Esophagus squamous epithelium (tissue), 5 donors: ENCODE measurements at places on chromosomes 5 and 9.
A peak's percentile ranks its signal among the peaks of the same experiment; 100 is the strongest.

- no peak for DNase-seq
These were observed 1.3 kb upstream of the SLC44A1 start for GRCh38 chr9:105243015-105243686.

- no peak for DNase-seq
These were observed 19.8 kb upstream of the TXNDC8 start for GRCh38 chr9:110357505-110357904.

DNA sequence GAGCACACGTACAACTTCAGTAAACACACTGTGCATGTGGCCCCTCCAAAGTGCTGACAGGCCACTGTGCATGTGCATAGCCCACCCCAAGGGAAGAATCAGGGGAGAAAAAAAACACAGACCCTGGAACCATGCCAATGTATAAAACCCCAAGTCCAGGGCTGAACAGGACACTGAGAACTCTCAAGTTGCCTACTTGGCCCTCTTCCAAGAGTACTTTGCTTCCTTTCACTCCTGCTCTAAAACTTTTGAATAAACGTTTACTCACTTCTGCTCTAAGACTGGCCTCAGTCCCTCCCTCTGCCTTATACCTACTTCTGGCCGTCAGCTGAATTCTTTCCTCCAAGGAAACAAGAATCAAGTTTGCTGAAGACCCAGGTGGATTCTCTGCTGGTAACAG, 77.7 kb upstream of the NFIB start:
- no peak for DNase-seq

- DNase-seq: no peak
These were observed 30.6 kb upstream of the S1PR3 start for GRCh38 chr9:88960632-88961031.

DNA sequence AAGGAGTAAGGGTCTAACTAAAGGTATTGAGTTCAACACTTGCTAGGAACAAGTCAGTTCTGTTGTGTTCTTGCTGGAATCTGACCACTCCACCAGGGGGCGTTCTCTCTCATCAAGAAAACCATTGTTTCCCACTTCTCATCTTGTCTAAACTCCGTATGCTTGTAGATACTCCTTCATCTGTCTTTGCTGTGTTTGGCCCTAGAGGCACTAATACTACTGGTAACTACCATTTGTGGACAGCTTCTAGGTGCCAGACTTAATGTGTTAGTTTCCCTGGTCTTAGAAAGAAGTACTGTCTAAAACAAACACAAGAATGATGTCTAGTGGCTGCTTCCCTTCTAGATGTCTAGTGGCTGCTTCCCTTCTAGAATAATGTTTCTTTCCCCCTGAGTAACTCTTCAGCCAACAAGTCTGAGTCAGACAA, 18.7 kb upstream of the PTPDC1 start:
- DNase-seq: peak; percentile 5

- DNase-seq: no peak
These were observed 28.6 kb upstream of the IL7R start for GRCh38 chr5:35828082-35828598.

DNA sequence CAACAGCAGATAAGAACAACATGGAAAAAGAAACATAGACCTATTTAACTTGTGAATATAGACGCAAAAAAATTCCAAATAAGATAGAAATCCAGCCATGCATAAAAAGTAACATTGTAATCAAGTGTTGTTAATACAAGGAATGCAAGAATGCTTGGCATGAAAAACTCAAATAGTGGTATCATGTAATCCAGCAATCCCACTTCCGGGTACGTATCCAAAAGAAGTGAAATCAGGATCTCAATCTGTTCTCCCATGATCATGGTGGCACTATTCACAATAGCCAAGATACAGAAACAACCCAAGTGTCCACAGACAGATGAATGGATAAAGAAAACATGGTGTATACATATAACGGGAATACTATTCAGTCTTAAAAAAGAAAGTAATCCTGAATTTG, 437.4 kb downstream of the ARHGEF28 start:
- no peak for DNase-seq

- DNase-seq: no peak
These were observed 1149.0 kb downstream of the EFNA5 start for GRCh38 chr5:106521701-106522100.

GRCh38 chr9:37593883-37594448, 1.6 kb upstream of the TOMM5 start:
- no peak for DNase-seq

DNA sequence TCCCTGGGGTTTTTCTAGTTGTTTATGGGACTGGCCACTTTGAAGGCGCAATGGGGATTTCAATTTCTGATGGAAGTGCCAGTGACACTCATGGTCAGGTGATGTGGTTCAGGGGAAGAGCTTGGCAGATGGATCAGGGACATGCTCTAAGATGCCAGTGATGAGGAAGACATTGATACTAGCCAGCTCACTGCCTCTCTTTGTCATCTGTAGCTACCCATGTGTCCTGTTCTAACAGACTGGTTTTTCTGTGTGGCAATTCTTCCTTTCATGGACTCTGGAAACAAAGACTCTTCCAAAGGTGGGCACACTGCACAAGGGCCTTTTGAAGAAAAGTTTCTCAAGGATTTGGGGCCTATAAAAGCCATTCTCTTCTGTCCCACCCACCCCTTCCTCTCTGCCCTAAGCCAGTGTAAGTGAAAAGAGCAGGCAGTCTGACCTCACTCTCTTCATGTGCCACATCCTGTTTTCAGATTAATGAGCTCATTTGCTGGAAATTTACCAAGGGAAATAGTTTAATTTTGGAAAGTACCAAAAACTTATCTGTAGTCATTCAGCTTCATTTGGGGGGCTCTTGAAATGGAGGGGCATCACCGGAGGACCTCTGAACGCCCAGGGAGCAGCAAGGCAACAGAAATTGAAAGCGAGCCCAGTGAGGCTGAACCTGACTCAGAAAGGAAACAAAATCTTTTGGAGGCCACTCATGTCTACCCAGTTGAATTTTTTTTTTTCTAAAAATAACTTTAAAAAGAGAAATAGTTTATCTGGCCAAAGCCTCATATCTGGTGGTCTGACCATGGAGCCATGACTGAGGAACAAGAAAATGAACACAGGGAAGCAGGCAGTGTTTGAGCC, 4.9 kb upstream of the TRAF1 start:
- DNase-seq: no peak

- no peak for DNase-seq
These were observed 73.3 kb downstream of the INSYN2B start for GRCh38 chr5:169906745-169907649.

DNA sequence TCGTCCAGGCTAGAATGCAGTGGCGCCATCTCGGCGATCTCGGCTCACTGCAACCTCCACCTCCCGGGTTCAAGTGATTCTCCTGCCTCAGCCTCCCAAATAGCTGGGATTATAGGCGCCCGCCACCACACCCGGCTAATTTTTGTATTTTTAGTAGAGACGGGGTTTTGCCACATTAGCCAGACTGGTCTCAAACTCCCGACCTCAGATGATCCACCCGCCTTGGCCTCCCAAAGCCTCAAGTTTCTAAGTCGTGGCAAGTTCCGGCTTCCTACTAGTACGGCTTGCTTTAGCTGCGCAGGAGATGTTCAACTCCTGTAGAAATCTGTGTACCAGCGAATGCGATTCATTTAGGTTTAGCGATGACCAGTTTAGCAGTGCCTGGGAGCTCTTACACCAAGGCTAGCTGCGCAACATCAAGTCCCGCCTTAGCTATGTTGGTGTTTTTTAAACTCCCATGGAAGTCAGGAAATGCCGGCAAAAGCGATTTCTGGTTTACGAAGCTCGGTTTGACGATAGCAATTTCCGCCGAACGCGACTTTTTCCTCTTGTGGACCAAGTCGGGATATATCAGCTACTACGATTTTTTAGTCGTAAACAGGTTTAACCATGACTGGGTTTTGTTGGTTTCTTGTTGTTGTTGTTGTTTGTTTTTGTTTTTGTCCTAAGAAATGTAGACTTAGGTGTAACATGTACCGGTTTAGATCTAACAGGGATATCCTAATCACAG, 46.4 kb downstream of the ANXA2R start:
- peak; percentile 8 for DNase-seq

DNA sequence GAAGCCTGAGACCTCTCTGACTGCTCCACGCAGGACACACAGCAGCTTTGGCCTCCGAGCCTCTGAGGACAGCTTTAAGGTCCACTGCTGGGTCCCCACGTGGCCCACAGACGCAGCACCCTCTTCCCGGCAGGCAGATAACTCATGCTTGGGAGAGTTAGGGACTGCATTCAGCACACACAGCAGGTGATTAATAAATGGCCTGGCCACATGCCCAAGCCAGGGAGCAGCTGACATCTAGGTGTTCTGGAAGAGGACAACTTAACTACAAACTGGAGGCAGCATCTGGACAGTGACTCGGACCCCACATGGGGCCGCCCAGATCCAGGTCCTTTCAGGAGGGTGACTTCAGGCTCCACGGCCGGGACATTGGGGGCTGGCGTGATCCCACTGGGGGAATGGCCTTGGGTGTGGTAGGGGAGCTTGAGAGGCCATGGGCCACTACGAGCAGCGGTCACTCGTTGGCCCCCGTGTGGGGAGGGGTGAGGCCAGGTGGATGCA, 11.3 kb downstream of the NINJ1 start:
- DNase-seq: no peak

- no peak for DNase-seq
These were observed 714 bp downstream of the SEC24A start for GRCh38 chr5:134649163-134649835.

- no peak for DNase-seq
These were observed 45.7 kb downstream of the POC5 start for GRCh38 chr5:75671506-75671905.

DNA sequence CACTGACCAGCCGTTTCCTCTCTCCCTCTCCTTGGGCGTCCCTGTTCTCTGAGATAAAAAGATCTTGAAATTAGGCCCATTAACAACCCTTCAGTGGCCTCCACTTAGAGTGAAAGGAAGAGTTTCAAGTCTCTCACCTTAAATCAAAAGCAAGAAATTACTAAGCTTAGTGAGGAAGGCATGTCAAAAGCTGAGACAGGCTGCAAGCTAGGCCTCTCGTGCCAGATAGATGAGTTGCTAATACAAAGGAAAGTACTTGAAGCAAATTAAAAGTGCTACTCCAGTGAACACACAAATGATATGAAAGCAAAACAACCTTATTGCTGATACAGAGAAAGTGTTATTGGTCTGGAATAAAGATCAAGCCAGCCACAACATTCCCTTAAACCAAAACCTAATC, 331.3 kb upstream of the SEMA6A start:
- DNase-seq: no peak

DNA sequence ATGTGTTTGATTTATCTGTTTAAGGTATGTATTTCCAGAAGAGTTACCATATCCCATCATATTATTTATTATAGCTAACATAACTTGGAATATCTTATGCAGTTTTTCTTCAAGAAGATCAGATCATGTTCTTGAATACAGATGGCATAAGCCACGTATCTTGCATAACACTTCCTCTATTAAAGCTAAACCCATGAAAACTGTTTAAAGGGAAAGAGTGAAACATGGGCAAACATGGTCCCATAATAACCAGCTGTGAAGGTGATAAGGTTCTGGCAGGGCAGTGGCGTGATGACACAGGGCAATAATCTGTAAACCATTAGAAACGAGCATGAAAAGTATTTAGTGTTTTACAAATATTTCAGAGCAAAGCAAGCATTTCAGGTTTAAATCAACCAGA, 34.2 kb downstream of the EFNA5 start:
- no peak for DNase-seq

DNA sequence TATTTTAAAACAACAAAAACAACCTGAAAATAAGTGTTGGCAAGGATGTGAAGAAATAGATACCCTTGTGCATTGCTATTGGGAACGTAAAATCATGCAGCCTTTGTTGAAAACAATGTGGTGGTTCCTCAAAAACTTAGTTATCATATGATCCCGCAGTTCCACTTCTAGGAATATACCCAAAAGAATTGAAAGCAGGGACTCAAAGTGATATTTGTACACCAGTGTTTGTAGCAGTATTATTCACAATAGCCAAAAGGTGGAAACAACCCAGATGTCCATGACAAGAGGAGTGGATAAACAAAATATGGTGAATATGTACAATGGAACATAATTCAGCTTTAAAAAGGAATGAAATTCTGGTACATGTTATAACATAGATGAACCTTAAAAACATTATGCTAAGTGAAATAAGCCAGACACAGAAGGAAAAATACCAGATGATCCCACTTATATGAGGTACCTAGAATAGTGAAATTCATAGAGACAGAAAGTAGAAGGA, 29.0 kb downstream of the IRF1 start:
- no peak for DNase-seq

GRCh38 chr5:67992923-67993322, 222.6 kb upstream of the PIK3R1 start:
- DNase-seq: no peak

DNA sequence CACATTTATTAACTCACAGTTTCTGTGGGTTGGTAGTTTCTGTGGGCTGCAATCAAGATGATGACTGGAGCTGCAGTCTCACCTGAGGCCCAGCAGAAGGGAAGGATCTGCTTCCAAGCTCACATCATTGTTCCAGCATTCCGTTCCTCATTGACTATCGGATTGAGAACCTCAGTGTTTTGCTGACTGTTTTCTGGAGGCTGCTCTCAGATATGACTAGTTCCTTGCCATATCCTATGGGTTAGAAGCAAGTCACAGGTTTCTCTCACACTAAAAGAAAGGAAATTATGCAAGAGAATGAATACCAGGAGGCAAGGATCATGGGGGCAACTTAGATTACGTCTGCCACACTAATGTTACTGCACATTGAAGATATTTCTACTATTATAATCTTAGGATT, 6.3 kb upstream of the ERAP1 start:
- DNase-seq: no peak

- no peak for DNase-seq
These were observed 44.0 kb downstream of the TMOD1 start for GRCh38 chr9:97545486-97545885.

DNA sequence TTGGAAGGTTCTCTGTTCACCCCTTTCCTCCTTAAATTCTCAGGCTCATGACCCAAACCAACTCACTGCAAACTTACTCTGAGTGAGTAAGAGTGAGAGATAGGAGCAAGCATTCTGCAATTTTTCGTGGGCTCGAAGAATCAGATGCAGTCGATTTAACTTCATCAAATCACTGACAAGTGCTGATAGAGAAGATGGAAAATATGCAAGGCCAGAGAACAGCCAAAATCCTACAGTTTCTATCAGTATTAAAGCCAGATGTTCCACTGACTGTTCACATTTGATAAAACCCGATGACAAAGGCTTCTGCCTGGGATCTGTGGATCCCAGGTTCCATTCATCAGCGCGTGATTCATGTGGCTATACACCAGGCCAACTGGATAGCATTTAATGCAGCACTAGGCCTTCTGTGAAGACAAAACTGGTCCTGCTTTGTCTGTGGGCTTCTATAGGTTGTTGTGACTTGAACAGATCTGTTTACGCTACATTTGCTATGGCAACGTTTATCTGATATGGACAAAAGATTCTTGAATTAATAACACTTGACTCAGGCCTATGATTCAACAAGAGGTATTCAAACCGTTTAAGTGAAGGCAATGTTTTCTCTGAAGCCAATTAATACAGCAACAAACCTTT, 251.2 kb downstream of the NFIB start:
- no peak for DNase-seq

- no peak for DNase-seq
These were observed 1.2 kb downstream of the PANK3 start for GRCh38 chr5:168578006-168578405.

GRCh38 chr5:180586870-180587269, 4.4 kb downstream of the SCGB3A1 start:
- DNase-seq: no peak
